NCI-H226 (cell line): ENCODE measurements at places on chromosomes 16 and 17.

GRCh38 chr16:65222536-65222935 is 100.7 kb upstream of the CDH11 start:
- DNase-seq = no peak

GRCh38 chr16:27579087-27579980 is 29.4 kb downstream of the KATNIP start:
- DNase-seq = peak; percentile 66

GRCh38 chr16:57382535-57383275 is 10.4 kb downstream of the CX3CL1 start:
- DNase-seq = no peak

DNA sequence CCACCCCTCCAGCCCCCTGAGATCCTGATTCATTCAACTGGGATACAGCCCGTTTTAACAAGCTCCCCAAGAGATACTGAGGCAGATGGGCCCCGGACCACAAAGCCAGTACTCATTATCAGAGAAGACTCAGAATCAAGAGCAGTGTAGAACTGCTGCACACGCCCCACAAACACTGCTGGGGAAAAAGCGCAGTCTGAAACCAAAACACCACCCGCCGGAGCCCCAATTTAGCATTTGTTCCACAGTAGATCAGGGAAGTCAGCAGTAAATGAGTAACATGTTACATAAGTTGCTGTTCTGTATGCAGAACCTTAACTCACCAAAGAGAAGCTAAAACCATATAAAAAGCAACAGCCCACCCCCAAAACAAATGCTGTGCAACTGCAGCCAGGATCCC is 123.6 kb downstream of the CDYL2 start:
- DNase-seq = no peak

DNA sequence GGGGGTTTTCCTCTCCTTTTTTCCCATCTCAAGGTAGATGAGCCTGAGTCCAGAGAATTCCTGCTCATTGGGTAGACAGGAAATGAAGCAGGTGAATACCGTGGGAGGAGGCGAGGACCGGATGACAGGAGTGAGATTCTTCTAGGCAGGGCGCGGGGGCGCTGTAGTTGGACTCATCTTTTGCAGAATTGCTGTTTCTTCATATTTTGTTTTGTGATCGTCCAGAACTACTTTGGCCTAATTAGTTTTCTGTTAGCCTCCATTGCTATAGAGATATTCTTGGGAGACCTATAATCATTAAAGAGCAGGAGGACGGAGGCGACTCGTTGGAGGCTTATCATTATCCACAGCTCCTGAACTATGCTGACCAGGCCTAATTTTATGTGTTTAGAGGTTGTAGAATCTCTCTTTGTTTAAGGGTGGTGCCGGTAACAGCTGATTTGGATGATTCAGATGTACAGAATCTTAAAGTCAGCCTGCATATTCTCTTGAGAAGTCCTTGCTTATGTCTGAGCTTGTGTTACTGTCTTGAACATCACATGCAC is 650 bp downstream of the ATP6V0A1 start:
- DNase-seq = peak; percentile 59

DNA sequence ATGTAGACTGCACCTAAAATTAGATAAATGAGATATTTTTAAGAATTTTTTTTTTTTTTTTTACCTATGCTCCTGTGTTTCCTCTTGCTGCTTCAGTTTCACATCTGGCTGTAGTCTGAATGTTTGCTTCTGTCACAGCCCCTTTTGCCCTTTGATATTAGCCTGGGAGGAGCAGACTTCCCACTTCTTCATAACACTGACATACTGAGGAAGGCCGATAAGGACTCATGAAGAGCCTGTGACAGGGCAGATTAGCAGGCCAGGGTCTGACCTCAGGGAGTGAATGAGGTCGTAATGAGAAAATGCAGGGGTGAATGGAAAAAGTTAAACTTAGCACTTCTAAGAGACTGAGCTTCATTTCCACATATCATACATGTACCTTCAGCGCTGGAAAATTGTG is at the start of gene SLFN14:
TSS of gene SLFN14 (minus strand) at position 117 of the 400 bp plus-strand sequence. CDS start 2,757 bp downstream, outside the sequence.
- DNase-seq = no peak

GRCh38 chr17:59859444-59860025 is 33.2 kb downstream of the TUBD1 start:
- DNase-seq = no peak

DNA sequence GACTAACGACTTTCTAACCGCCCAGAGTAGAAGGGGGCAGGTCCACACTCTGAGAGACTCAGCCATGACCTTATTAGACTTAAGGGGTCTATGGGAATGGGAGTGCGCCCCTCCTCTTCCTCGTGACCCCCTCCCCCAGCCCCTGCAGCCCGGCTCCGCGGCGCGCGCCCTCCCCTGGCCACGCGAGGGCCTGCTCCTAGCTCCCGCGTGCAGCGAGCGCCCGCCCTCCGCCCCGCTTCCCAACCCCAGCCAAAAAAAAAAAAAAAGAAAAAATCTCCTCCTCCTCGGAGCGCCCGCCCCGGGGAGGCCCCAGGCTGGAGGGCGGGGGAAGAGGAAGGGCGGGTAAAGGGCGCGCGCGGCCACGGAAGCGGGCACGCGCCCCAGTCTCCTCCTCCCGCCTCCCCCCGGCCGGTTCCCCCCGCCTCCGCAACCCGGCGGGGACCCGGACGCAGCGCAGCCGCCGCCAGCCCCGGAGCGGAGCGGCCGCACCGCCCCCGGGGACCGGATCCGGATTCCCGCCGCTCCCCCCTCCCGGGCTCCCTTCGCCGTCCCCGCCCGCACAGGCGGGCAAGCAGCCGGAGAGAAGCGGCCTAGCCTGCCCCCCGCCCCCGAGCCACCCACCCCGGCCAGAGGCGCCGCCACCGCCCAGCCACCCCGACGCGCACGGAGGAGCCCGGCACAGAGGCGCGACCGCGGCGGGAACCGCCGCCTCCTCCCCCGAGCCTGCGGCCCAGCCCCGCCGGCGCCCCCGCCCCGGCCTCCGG is 949 bp downstream of the UBTF start:
- DNase-seq = peak; percentile 75

DNA sequence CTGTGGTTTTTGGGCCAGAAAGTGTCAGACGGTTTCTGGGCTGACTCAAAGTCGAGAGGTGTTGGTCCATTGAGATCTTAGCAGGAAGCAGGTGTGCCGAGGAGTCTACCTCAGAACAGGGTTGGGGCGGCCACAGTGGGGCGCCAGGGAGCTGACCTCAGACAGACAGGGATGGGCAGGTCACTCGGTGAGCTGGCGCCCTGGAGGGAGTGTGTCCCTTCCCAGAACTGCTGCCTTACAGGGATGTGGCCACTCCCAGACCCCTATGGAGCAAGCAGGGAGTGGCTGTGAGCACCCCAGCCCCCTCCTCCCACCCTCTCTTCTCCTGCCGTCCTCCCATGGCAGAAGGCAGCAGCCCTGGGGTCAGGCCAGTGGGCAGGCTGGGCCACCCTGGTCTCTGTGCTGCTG is 14.0 kb upstream of the DPEP1 start:
- DNase-seq = peak; percentile 42

DNA sequence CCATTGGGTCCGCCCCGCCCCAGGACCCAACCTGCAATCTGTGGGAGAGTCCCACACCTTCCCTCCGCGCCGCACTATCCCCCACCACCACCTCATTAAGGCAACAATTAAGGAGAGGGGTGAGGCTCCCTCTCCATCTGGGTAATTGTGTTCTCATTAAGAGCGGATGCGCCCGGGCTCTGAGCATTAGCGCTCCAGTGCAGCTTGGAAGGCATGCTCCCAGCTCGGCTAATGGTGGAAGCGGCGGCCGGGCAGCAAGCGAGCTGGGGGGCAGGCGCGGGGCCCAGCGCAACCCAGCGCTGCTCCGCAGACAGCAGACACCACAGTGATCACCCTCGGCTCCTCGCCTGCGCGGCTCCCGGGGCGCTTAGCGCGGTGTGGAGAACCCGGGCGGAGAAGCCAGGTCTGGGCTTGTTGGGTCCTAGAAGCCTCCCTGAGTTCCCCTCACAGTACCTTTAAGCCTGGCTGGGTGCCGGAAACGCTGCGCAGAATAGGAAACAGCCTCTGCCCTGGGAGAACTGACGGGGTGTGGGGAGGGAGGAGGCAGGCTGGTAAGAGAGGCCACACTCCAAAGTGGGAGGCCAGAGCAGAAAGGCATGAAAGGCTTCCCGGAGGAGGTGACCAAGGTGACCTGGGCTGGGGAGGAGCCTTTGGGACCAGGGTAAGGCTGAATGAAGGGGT is 6.4 kb downstream of the CBLN1 start:
- no peak for DNase-seq

DNA sequence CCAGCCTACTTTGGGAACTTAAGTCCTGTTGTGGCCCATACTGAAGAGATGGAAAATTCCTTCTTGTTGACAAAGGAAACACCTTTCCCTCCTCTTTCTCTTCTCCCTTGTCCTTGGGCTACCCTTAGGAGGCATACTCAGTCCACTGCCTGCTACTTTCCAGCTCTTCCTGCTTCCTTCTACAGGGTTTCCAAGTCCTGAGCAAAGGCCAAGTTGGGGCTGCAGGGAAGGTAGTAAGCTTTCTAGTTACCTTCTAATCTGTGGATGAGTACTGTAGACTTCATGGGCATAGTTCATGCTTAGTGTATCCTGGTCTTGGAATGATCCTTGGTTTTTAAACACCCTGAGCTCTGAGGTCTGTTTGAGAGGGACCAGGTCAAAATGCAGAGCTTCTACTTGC is 299.2 kb upstream of the MAF start:
- no peak for DNase-seq

- DNase-seq = no peak
Measured at GRCh38 chr16:79329967-79330366, 270.6 kb downstream of the MAF start.

DNA sequence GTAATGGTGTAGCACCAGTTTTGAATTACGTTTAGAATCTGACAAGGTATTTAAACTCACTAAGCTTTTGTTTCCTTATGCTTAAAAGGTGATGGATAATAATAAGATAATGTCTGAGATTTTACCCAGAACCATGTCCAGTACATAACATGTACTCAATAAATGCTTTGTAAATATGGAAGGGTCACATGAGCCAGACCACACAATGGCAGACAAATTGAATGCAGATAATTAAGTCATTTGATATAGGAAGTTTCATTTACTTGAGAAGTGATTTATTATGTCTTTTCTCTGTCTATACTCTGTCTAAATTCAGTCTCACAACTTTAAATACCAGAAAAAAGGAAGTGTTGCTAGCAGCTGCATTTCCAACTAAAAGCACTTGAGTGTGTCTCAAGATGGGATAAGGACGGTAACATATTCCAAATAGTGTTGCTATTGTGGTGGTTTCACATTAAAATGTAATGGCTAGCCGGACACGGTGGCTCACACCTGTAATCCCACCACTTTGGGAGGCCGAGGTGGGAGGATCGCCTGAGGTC is 52.5 kb upstream of the DHX40 start:
- no peak for DNase-seq

DNA sequence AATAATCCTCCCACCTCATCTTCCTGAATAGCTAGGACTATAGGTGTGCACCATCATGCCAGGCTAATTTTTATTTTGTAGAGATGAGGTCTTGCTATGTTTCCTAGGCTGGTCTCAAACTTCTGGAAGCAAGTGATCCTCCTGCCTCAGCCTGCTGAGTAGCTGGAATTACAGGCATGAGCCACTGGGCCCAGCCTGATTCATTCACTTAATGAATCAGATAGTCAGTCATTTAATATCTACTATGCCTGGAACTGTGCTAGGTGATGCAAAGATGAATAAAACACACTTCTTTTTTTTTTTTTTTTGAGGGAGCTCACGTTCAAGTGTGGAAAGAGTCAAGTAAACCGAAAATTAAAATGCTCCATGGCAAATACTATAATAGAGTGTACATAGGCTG is 39.4 kb downstream of the EFCAB13 start:
- DNase-seq = no peak

DNA sequence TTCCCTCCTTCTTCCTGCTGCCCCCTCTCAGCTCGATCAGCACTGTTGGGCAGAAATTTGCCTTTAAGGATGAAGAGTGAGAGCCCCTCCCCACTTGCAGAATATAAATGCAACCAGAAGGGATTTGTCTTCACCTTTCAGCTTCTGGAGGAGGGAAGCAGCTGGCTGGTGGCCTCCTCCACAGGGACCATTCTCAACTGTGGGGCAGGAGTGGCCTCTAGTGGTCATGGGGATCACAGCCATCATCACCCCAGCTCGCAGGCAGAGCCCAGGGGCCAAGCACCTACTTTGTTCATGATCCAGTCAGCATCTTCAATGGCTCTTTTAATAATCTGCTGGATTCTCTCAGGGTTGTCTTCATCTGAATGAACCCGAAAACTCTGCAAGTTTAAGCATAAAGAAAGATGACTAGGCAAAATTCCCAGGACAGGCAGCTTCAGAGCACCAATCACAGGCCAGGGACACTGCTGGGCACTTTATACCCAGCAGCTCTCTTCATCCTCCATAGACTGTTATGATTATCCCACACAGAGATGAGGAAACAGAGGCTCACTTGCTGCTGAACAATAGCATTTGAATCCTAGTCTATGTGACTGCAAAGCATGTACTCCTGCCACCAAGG is 13.1 kb downstream of the LYRM9 start:
- DNase-seq = peak; percentile 32

DNA sequence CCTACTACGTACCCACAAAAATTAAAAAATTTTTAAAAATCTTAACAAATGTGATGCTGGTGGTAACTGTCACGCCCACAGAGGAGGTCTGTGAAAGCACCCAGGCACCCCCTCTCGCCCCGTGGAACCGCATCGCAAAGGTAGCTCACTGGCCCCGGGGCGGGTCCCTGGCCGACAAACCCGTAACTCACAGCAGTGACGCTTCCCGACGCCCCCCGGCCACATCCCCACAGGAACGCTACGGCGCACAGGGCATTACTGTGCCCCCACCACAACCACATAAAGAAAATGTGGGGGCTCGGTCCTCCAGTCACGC is 366 bp downstream of the ANKS3 start:
- DNase-seq = peak; percentile 8

DNA sequence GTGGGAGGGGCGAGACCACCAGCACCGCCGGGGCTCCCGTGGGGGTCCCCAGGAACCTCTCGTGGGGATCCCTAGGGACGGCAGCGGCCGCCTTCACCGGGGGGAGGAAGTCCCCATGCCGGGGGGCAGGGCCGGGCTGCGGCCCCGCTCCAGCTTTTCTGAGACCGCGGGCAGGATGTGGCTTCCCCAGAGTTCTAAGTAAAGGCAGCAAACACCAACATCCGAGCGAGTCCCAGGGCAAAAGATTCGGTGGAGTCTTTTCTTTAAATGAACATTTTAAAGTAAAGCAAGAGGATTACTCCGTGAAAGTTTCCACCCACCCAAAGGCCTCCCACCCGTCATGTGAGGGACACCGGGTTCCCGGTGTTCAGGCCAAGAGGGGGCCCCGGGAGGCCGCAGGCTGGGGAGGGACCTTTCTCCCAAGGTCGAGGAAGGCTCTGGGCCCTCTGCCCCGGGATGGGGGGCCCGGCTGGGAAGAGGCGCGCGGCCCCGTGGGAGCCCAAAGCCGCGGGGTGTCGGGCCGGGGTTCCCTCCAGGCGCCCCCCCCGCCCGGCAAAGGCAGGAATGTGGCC is 137.2 kb upstream of the RPH3AL start:
- DNase-seq = peak; percentile 7

GRCh38 chr17:16329519-16330271 is 23.6 kb downstream of the CENPV start:
- DNase-seq = peak; percentile 55

GRCh38 chr16:81292936-81293335 is 21.8 kb upstream of the GAN start:
- DNase-seq = peak; percentile 59
